8988T (cell line): ENCODE measurements at places on chromosomes 11 and 22.

DNA sequence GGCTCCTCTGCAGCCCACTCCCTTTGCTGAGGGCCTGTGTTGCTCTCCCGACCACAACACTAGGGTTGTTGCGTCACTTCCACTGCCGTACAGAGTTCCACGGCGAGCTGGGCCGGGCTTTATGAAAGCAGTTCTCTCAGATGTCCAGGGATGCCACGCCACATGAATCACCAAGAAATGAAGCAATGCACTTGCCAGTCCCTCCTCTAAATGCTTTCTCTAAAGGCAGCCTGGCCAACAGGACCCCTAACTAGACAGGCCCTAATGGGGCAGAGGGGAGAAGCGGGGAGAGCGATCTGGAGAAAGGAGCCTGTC, 188.7 kb downstream of the CTTN start:
- DNase-seq, result no peak

DNA sequence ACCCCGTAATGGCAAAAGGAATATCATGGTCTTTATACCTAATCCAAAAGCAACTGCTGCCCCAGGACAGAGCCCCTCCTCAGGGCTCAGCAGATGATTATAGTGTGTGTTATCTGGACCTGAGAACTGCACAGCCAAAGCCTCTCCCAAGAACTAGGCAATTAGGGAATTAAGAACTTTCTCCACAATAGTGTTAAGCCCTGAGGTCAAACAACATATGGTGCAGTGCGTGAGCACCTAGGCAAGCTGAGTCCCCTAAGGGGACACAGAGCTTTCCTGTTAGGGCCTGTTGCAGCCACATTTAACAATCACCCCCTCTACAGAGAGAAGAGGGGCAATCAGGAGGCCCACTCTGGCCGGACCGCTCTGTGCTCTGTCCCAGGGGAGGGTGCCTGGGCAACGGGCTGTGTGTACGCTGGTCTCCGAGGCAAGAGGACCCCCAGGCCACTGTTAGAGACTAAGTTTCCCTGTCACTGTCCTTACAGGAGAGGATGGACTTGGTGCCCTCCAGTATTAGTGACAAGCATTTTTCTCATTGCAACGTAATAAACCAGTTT, 1.4 kb upstream of the KCNJ5 start:
- DNase-seq, result no peak

GRCh38 chr11:36453678-36454077, 56.4 kb downstream of the TRAF6 start:
- DNase-seq, result no peak

DNA sequence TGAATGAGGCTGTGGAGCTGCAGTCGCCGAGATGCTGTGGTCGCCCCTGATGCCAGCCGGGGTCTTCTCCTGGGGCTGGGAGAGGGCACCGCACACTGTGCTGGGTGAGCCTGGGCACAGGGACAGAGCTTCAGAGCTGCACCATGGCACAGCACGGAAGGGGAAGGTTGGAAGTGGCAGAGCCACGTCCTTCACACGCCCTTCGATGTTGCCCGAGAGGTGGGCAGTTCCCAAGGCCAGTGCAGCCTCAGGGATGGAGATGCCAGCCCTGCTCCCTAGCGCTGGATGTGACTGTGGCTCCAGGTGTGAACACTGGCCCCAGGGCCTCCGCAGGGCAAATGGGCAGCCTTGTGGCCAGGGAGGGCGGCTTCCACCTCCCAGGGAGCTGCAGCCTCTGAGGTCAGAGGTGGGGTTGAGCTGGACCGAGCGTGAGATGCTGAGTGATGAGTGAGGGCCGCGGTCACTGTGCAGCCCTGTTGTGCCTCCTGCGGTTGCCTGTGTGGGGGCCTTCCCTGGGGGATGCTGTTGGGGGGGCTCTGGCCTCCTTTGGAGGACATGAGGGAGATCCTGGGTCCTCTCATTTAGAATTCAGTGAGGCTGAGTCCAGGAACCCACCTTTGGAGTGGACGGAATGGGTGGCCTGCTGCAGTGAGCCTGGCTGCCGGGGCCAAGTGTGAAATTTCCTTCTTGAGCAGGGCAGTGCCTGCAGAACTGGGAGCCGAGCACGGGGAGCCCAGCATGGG, 1090.0 kb downstream of the BRD1 start:
- no peak for DNase-seq

GRCh38 chr11:65891219-65892136, 1.0 kb downstream of the CCDC85B start:
- DNase-seq, result peak; percentile 79

DNA sequence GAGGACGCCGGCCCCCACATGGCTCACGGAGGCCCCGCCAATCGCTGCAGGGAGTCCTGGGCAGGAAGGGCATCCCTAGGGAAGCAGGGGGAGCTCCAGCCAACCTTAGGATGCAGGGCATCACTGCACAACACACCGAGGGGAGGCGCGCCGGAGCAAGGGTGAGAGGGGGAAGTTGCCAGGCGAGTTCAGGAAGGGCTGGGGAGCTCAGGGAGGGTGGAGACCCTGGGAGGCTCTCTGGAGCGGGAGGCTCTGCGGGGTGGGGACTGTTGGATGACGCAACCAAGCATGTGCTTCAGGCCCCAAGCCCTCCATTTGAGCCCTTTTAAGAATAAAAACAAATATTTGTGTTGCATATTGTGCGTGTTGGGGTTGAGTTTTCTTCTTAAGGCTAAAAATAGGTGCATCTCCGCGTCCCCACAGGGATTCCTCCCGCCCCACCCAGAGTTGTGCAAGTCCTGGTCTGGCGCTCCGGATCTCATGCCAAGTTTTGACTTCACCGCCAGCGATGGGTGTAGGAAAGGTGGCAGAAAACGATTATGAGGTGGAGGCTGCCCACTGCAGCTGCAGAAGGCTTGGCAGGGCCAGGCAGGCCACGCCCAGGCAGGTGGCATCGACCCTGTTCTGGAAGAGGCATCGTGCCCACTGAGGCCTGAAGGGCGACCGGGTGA, 65.2 kb downstream of the WNT7B start:
- DNase-seq, result no peak

DNA sequence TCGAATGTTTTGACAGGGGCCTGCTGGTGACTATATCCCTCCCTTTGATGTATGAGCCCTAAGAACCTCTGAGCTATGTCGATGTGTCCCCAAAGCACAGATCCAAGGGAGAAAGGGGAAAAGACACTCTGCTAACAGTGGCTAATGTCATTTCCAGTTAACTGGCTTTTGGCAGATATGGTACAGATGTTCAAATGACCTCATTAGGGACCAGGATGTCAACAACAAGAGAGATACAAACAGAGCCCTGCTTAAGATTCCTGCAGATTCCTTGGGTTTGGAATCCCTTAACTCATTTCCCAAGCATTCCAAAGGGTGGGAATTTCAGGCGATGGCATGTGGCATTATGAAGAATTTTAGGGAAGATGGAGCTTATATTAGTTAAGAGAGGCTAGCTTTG, 517.3 kb downstream of the SOX6 start:
- no peak for DNase-seq

DNA sequence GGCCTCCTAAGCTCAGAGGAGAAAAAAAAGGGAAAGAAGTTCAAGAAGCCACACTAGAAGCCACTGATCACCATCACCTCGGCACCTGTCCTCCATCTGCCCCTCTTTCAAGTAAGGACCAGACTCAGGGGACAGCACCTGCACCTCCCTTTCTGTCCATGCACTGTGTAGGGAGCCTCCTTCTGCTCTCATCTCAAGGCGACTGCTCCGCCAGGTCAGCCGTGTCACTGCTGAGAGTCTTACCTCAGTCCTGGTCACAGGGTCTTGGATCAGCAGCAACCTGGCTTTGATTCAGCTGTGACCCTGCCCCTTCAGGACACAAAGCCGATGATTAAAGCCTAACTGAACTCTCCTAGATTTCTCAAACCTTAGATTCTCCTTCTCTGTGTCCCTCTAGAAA, 101.5 kb downstream of the ZNF280B start:
- DNase-seq, result no peak

GRCh38 chr11:29336727-29337575, 679.9 kb downstream of the KCNA4 start:
- no peak for DNase-seq

GRCh38 chr11:134244593-134244992, 8.6 kb downstream of the THYN1 start:
- peak; percentile 49 for DNase-seq

DNA sequence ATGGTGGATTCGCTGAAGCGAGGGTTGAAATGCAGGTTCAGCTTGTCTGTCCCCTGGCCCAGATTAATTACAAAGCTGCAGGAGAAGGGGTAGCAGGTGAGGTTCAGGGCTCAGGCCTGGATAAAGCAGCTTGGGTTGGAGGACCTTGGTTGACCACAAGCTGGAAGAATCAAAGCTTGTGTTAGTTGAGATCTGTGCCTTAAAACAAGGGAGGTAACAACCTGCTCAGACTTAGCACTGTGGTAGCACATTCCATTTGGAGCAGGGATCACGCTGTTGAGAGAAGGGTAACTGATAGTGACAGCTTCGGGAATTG, 9.3 kb downstream of the LGALS2 start:
- no peak for DNase-seq

GRCh38 chr22:27154717-27155116, 497.3 kb downstream of the MIAT start:
- no peak for DNase-seq

DNA sequence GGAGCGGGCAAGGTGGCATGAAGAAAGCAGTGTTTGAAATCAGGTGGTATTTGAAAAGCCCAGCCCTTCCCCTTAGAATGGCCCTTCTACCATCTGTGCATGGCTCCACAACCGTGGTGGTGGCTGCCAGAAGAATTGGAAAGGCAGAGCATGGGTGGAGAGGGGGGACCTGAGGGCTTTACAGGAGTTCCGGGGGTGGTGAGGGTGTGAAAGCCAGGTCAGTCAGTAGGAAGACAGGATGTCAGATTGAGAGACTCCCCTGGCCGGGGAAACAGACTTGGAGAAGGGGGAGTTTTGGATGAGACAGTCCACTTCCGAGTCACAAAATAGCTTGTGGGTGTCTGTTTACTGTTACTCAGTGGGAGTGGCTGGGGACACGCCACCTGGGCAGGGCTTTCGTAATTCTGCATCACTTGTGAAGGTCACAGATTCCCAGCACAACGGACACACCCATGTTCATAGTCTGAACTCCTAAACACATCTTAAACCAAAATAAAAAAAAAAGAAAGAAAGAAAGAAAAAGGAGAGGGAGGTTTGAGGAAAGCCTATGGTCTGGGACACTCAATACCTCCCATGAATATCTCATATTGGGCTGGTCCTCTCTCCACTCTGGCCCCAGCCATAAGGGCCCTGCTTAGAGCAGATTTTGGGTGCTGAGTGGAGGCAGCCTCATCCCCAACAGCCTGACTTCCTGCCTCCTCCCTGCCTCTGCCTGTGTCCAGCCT, 24.4 kb upstream of the SMIM35 start:
- DNase-seq, result no peak

DNA sequence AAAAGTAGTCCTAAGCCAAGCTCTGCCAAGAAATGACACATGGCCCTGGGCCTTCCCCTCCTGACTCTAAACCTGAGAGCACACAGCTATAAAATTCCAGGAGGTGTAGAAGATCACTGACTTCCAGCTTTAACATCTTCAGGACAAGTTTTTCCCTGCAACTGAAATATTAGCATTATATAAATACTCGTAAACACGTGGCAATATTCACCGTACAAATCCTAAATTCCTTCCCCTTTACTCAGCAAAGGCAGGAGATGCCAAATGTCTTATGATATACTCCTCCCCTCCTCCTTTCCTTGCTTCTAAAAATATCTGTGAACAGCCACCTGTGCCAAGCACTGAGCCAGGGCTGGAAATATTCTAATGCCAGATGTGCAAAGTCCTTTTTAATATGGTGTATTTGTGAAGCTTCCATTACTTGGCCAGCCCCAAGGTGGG, 194.0 kb downstream of the LARGE1 start:
- no peak for DNase-seq
